ENCODE measurements at places on chromosomes 1 and 21.

DNA sequence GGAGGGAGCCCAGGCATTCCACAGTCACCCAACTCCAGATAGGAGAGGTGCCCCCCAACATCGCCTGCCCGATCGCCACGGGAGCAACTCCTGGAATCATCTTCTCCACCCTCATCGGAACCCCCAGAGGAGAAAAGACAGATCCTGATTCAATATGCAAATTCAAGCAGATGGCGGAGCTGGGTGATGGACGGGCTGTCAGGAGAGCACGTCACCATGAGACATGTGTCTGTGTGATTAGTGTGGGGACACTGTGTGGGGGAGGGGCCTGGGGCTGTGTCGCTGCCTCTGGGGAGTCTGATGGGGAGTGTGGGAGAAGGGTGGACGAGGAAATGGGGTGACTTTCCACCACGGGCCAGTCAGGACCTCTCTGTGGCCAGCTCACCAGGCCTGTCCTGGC, 90.2 kb upstream of the CSF3R start:
- DNase-seq, result no peak

DNA sequence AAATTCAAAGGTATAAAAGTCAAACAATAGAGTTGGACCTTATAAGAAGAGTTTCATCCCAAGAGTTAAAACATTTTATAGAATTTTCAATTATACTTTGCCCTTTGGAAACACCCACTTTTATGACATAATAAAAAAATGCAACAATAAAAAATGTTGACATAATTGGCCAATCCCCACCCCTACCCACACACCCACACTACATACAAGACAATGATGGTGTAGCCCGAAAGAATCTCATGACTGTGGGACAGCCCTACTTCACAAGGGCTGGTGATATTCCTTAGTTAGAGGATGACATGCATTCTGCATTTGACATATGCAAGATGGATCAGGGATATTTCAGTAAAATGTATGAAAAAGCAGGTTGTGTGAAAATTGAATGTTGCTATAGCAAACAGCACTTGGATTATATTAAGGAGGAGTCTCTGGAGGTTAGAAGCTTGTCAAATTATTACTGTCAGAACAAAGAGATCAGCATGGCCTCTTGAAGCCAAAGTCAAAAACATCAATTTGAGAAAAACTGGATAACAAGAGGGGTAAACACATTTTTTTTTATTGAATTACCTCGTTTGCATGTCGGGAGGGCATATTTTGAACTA, 133.0 kb upstream of the SAMSN1 start:
- DNase-seq, result peak; percentile 49

- no peak for DNase-seq
Observed at GRCh38 chr1:219555031-219555692, 57.7 kb downstream of the ZC3H11B start.

DNA sequence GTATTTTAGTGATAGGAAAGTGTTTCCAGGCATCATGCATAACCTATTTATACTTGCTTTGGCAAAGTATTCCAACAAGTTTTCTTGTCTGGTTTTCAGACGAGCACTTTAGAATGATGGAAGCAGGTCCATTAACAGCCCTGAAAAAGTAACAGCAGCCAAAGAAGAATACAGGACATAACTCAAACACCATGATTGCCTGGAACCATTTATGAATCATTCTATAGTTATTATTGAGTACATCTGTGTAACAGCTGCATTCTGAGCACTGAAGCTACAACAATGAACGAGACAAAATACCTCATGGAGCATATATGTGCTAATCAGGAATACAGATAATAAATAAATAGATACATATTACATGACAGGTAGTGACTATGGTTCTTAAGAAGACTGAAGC, 12.6 kb downstream of the IL10RB start:
- DNase-seq, result no peak

DNA sequence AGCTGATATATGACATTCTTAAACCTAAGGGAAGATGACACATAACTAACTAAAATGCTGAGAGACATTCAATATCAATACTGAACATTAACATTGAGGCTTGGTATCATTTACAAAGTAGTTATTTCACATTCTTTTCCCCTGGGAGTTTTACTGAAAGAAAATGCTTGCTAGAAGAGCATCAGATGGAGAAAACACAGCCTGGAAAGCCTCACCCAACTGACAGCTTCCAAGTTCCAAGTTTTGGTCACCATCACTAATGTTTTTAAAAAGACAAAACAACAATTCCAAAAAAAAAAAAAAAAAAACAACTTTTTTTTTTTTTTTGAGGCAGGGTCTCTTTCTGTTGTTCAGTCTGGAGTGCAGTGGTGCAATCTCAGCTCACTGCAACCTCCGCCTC, 80.6 kb downstream of the DSCAM start:
- DNase-seq, result no peak

GRCh38 chr1:234997896-234998741, 130.5 kb downstream of the TOMM20 start:
- DNase-seq, result peak; percentile 57

- no peak for DNase-seq
Observed at GRCh38 chr1:98298319-98298718, 363.2 kb upstream of the SNX7 start.

GRCh38 chr1:154760469-154760933, 109.6 kb downstream of the KCNN3 start:
- DNase-seq, result peak; percentile 43

- no peak for DNase-seq
Observed at GRCh38 chr1:235854347-235854746, 12.4 kb downstream of the LYST start.

- DNase-seq, result no peak
Observed at GRCh38 chr1:222905151-222905550, 90.3 kb downstream of the DISP1 start.

DNA sequence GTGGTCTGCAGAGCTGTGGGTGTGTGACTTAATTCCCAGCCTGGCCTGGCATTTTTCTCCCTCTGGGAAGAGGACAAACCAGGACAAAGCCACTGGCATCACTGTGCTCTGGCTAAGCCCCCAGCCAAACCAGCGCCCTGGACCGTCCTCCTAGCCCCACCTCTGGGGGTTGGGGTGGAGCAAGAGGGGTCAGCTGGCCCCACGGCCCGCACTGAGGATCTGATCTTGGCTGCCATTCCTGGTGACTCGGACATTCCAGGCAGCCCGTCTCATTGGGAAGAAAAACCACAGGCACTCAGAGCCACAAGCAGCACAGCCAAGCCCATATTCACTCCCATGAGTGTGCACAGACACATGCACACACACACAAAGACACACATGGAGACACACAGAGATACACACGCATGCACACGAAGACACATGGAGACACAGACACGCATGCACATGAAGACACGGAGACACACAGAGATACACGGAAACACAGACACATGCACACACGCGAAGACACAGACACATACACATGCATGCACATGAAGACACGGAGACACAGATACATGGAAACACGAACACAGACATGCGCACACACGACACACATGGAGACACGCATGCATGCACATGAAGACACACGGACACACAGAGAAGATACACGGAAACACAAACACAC, 2.3 kb upstream of the MXRA8 start:
- no peak for DNase-seq

DNA sequence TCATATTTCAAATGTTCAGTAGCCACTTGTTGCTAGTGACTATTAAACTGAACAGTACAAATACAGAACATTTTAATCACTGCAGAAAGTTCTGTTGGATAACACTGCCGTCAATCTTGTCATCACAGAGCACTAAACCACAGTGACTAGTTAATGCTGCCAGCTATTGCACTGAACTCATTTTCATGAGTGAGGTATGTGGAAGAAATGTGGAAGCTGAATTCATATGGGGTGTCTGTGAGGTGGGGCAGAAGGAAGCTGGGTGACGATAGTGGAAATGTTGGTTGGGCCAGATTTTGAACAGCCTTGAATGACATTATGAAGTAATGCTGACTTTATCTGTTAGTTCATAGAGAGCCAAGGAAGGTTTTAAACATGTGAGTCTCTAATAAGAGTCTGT, 49.6 kb downstream of the OSBPL9 start:
- DNase-seq, result peak; percentile 61

DNA sequence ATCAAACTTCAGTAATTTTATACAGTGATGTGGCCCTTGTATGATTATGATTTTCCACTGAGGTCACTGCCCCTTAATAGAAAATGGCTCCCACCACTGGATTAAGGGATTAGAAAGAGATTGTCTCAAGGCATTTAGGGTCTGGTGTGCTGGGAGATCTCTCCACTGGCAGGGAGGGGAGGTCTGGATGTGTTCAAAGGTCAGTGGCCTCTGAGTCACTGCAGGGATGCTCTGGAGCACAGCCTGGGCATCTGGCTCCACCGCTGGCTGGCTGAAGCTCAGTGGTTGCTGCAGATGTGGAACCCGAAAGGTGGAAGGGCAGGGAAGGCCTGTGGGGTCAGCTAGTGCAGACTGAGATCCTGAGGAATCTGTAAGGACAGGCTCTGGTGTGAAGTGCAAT, 18.3 kb upstream of the CHI3L1 start:
- no peak for DNase-seq

DNA sequence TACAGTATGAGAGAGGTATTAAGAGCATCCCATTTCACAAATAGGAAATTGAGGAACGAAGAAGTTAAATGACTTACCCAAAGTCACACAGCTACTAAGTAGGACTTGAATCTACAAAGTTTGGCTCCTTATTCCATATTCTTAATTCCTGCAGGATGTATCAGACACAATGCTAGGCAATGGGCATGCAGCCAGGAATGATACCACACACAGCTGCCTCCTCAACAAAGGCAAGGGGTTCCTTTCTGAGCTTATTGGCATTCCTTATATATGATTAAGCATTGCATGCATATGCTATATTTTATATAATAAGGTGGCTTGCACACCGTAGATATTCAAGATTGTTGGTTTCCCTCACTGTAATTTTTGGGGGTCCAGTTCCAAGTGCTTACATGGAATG, 34.2 kb upstream of the JUN start:
- DNase-seq, result no peak

DNA sequence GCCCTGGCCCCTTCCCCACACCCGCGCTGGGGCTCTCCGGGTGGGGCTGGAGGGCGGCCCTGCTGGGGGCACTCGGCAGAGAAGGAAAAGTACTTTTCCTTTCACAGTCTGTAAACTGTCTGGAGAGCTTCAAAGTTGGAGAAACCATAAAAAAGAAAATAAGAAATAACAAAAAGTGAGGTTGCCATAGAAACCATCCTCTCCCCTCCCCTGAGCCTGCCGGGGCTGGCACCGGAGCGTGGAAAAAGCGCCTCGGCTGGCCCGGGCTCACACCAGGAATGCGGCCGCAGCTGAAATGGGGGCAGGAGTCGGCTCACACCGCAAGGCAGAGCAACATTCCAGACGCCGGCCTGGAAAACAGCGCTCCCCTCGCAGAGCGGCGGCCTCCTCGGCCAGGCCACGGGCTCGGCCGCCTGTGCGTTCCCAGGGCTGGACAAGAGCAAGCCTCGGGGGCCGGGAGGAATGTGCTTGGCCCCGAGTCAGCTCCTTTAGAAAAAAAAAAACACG, 69.2 kb downstream of the MORN1 start:
- DNase-seq, result no peak

Measured in suppressor macrophage treated with lipopolysaccharide for 4 hours (primary cell).